ENCODE measurements at places on chromosomes 16 and 17.

GRCh38 chr17:47869114-47869513 lies 18.2 kb upstream of the SP6 start:
- DNase-seq: no peak

DNA sequence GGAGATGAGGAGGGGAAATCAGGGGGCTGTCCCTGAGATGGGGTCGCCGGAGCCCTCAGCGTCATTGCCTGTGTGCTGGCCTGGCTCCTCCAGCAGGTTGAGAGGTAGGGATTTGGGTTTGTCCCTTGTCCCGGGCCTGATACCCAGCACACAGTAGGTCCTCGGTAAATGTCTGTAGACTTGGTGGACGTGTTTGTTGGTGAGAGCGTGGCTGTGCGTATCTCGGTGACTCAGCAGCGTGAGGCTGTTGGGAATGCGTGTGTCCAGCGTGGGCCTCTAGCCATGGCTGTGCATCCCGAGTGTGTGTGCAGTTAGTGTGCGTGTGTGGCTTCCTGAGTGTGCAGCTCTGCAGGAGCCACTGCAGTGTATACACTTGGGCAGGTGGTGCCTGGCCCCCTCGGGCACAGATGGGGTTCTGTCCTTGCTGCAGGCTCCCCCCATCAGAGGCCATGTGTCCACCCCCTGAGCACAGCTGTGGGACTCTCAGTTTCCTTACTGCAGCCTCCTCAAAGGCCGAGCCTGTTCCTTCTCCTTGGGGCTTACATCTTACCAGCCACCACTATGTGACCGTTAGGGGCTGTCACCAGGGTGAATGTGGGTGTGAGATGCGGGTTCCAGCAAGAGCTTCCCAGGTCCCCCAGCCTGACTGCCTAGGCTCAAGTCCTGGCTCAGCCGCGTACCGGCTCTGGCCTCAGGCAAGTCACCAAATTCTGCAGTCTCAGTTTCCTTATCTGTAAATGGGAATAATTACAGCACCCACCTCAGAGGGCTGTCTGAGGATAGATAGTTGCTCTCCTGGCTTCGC lies 5.7 kb downstream of the NECAB2 start:
- no peak for DNase-seq

- DNase-seq: no peak
These were observed 15.1 kb downstream of the CDH8 start for GRCh38 chr16:62021161-62021581.

DNA sequence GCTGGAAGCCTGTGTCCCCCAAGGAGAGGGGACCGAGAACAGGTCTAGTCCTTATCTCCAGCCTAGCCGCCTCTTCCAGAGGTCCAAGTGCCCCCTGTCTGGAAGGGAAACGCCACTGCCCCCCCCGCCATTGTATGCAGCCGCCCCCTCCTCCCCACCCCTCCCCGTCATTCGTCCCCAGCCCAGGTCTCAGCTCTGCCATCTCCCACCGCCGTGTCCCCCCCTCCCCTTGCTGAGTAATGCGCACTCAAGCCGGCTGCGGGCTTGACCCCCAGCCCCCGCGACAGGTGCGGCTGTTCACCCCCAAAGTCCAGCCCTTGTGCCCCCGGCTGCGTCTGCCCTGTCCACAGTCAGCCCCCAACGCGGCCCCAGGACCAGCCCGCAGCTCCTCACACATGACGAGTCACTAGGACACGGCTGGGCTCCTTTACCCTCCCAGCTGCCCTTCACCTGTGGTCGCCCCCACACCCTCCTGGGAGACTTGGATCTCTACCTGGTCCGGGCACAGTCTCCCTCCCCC lies 622 bp downstream of the GPRC5B start:
- no peak for DNase-seq

DNA sequence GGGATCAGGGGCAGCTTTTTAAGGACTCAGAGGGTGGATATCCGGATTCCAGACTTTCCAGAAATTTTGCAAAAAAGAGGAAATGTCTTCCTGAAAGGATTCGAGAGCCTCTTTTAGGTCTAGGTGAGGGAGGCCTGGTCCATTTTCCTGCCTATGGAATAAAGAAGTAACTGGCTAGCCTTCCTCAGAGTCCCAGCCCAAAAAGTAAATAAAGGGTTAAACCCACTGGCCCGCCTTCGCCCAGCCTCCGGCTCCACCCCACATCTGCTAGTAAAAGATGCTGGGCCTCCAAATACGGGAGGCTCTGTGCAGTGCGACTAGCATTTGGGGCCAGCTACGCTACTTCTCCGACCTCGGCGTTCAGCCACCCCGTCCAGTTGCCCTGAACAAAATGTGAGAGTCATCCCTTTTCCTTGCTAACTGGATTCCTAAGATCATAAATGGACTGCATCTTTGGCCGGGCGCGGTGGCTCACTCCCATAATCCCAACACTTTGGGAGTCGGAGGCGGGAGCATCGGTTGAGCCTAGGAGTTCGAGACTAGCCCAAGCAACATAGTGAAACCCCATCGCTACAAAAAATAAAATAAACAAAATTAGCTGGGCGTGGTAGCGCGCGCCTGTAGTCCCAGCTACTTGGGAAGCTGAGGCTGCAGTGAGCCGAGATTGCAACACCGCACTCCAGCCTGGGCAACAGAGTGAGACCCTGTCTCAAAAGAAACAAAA lies 824 bp upstream of the MPP2 start:
- peak; percentile 36 for DNase-seq

DNA sequence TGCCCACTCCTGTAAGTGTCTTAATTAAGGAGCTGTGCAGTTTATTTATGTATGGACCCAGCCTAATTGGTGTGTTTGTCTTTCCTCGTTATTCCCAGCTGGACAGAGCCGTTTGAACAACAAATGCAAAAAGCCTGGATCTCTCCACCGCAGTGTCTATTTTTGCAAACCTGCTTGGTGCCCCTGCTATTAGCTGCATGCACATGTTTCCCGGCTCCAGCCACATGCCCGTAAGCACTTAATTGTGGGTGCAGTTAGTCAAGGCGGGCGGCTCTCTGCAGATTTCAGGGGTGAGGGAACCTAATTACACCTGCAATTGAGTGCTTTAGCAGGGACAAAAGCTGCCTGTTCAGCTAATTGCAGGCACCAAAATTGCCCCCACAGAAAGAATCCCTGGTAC lies 74.0 kb upstream of the GSE1 start:
- no peak for DNase-seq

- no peak for DNase-seq
These were observed 538 bp downstream of the TM4SF5 start for GRCh38 chr17:4772235-4772613.

DNA sequence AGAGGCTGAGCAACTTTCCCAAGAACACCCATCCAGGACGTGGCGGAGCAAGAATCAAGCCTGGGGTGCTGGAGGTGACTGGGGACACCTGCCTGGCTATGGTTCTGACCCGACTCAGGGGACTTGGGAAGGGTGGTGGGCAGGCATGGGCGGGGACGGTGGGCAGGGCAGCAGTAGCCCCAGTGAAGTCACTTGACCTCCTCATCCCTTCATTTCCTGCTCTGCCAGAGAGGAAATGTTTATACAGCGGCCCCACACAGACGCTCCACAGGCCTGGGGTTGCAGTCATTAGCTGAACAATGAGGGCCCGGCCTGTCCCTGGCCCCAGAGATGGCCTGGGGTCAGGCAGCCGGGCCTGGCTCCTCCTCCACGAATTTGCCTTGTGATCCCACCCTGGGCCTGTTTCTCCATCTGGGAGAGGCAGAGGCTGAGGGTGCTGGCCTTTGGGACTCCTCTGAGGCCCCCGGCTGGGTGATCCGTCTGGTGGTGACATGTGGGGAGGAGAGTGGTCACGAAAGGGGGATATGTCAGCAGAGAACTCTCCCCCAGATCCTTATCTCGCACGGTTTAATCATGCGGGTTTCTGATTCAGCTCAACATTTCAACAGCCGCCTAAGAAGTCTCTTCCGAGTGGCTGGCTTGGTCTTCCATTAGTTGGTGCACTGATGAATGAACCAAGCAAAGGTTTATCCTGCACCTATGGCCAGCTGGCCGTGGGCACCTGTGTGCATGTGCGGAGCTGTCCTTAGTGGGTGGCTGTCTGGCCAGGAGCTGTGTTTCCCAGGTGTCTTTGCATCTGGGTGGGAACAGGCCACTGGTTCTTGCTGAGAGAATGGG lies 175.9 kb downstream of the IRF8 start:
- no peak for DNase-seq

DNA sequence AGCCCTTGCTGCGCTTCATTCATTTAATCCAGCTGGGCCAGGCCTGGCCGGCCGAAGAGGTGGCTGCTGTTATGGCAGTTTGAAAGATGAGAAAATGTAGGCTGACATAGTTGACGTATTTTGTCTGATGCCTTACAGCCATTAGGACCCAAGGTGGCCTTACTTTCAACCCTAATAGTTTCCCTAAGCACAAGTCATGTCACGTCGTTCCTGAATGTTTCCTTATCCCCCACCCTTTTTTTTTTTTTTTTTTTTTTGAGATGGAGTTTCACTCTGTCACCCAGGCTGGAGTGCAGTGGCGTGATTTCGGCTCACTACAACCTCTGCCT lies 307 bp upstream of the GOT2 start:
- DNase-seq: no peak

DNA sequence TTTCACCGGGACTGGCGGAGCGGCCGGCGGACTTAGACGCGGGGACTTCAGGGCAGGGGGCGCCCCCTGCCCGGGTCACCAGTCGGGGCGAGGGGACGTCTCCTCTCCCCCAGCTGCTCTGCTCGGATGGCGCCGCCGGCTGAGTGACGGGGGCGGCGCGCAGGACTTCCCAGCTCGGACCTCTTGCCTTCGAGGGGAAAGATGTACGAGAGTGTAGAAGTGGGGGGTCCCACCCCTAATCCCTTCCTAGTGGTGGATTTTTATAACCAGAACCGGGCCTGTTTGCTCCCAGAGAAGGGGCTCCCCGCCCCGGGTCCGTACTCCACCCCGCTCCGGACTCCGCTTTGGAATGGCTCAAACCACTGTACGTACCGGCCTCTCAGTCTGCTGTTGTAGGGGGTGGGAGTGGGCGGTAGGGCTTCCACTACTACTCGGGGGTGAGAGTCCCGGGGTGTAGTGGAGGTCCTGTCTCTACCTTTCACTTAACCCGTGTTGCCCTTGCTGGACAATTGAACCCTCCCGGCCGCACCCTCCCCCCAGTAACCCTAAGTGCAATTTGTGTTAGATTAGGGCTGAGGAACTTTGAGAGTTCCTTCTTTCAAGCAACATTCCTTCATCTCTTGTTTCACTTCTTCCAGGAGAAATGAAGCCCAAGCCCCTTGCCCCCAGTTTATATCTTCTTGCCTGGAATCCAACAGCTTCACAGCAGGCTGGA lies 21.9 kb downstream of the GJD3 start:
- DNase-seq: no peak

DNA sequence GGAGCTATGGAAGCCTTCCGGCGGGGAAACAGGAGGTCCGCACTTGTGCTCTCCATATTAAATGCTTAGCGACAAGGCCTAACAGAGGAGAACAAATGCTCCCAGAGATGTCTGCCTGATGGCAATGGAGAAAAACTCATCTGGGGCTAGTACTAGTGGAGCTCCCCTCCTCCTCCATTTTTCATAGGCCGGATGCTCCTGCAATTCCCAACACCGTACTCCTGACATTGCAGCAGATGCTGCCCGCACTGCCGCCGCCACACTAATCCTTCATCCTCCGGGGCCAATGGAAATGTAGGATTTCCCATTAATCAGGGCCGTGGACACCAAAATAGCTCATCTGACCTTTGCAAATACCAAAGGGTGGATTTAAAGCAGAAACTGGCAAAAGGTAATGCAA lies 27.5 kb downstream of the TOM1L2 start:
- DNase-seq: no peak

GRCh38 chr16:71359431-71359830 lies 908 bp downstream of the CALB2 start:
- no peak for DNase-seq

DNA sequence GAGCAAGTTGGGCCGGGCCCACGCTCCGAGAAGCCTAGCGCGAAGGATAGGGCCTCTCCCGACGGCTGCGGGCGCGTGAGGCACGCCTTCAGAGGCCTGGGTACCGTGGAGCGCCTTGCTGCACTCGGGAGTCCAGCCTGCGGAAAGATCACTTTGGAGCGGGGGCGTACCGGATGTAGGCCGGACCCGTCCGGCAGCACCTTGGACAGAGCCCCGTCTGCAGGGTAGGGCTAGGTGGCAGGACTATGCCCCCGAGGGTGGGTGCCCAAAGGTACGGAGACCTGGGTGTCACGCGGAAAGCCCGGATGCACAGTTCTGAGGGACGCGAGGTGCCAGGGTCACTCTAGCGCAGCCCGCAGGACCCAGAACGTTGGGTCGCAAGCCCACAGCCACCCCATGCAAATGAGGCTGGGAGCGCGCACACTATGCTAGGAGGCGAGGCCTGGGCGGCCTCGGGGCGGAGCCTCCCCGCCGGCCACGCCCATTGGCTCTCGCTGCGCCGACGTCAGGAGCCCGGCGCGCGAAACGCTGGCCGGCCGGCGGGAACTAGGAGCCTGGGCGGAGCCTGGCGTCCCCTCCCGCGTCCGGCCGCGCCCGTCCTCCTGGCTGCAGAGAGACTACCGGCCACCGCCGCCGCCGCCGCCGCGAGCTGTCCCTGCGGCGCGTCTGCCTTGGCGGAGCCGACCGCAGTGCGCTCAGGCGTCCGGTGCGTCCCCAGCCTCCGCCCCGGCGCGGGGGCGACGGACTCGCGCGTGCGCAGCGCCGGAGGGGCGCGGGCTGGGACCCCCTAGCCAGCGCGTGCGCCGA lies at the start of gene PAQR4:
PAQR4 (plus strand) TSS at position 611 of the 807 bp plus-strand sequence. CDS start 327 bp downstream, outside the sequence.
- DNase-seq: peak; percentile 62
